WERI-Rb-1 (cell line): ENCODE measurements at places on chromosomes 7 and 10.

- peak; percentile 54 for DNase-seq
These were observed 455.0 kb downstream of the CCSER2 start for GRCh38 chr10:84783386-84783785.

- no peak for DNase-seq
These were observed 63.9 kb downstream of the DPY19L1 start for GRCh38 chr7:34973400-34973760.

DNA sequence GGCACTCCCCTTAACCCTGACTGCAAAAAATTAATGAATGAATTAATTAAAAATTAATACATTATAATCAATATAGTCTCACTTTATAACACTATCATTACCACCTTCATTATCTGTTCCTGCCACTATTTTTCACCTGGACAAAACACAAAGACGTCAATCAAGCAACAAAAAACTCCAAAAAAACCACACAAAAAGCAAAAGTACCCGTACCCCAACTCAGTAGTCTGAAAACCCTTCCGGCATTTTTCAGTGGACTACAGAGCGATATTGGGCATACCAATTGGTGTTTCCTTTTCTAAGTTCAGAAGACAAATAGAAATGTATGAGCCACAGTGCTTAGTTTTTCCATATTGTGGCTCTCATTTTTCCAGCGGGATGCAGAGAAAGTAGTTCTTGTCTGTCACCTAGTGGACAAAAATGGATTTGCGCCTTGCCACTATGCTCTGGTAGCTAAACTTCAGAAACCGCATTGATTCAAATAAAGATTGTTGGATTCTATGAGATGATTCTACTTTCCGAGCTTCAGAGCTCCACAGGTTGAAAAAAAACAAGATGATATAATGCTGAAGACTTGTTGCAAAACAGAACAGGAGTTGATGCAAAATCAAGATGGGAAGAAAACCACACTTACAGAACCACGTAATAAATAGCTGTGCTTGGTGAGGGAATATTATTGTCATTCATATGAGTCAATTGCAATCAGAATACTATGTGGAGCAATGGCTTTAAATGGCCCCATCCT is 50.6 kb upstream of the ITGB1 start:
- DNase-seq = peak; percentile 37

- no peak for DNase-seq
These were observed 165.0 kb upstream of the CTBP2 start for GRCh38 chr10:125325326-125325725.

- DNase-seq = peak; percentile 22
These were observed 13.6 kb upstream of the BPGM start for GRCh38 chr7:134632937-134633540.

- DNase-seq = peak; percentile 93
These were observed 19.3 kb downstream of the TCAF1 start for GRCh38 chr7:143882604-143883078.
